Right atrium auricular region (tissue), 2 donors: ENCODE measurements at places on chromosomes 6 and 20.

DNA sequence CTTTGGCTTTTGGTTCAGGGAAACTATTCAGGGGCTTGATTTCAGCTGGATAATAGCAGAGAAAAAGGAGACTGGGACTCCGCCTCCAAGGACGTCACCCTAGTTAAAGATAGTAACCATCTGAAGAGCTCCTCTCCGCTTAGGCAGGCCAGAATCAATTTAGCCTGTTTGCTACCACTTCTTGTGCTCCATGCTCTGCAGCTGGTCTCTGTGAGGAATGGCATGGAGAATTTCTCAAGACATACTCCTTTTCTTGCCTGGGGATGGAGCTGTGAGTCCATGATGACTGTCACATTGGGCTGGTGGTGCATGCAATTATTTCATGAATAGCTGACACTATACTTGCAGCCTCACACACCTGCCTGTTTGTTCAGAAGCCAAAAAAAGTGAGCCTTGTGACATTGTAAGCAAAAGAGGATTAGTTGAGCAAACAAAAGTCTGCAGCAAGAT lies 61.4 kb downstream of the TXLNB start:
- no peak for DNase-seq

- no peak for DNase-seq
Observed at GRCh38 chr6:163670336-163670735, 255.8 kb downstream of the QKI start.

DNA sequence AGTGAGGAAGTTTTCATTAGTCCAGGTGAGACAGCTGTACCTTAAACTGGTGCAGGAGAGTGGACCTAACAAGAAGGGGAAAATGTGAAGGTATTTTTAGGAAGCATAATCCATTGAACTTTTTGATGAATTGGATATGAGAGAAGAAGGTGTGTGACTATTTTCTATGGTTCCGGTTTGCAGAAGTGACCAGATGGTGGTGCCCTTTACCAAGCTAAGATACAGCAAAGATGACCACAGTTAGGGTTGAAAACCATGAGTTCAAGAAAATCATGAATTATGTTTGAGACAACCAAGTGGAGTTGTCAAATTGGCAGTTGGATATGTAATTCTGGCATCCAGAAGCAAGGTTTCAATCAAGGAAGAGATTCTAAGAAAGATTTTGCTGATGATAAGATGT lies 61.9 kb upstream of the NRSN1 start:
- DNase-seq = no peak

DNA sequence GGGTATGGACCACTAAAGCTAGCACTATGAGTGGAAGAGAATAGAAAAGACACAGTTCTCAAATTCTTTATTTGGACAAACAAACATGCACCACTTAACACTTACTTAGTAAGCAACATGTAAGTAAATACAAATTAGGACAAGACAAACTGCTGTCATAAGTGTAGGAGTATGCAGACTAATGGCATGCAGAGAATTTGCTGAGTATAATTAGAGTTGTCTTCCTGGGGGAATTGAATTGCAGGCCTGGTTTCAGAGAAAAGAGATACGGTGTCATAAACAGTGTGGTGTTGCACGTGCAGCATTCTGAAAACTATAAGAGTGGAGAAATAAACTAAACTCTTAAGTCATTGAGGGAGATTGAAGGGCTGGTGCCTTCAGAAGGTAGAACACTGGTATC lies 125.2 kb upstream of the EYA4 start:
- DNase-seq = no peak

GRCh38 chr20:24283186-24283585 lies 186.2 kb upstream of the SYNDIG1 start:
- no peak for DNase-seq
